ENCODE measurements at places on chromosomes 6 and 20.

DNA sequence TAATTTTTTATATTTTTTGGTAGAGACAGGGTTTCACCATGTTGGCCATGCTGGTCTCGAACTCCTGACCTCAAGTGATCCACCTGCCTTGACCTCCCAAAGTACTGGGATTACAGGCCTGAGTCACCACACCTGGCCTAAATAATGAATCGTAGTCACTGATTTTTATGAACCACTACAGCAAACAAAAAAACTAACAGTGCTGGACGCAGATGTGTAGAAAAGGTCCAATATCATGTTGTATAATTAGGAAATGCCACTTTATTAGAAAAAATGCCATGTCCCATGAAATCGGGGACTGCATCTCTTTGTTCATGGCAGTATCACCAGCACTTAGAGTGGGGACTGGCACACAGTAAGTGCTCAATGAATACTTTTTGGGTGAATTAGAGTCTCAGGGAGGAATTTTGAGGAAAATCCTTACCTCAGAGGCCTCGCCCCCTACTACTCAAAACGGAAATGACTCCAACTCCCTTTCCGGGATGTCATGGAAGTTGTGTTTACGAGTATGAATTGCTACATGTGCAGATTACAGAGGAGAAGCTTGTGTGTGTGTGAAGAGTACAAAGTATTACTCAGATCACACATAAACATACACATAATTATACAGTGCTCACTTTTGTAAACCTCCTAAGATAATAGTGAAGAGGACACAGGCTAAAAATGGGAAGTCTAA, 43.6 kb upstream of the FAM50B start:
- DNase-seq, result no peak

GRCh38 chr6:2468601-2468955, 223.2 kb upstream of the GMDS start:
- DNase-seq, result no peak

- DNase-seq, result no peak
Measured at GRCh38 chr6:11752360-11752759, 26.2 kb downstream of the ADTRP start.

- no peak for DNase-seq
Measured at GRCh38 chr6:6806844-6807518, 218.5 kb downstream of the LY86 start.

DNA sequence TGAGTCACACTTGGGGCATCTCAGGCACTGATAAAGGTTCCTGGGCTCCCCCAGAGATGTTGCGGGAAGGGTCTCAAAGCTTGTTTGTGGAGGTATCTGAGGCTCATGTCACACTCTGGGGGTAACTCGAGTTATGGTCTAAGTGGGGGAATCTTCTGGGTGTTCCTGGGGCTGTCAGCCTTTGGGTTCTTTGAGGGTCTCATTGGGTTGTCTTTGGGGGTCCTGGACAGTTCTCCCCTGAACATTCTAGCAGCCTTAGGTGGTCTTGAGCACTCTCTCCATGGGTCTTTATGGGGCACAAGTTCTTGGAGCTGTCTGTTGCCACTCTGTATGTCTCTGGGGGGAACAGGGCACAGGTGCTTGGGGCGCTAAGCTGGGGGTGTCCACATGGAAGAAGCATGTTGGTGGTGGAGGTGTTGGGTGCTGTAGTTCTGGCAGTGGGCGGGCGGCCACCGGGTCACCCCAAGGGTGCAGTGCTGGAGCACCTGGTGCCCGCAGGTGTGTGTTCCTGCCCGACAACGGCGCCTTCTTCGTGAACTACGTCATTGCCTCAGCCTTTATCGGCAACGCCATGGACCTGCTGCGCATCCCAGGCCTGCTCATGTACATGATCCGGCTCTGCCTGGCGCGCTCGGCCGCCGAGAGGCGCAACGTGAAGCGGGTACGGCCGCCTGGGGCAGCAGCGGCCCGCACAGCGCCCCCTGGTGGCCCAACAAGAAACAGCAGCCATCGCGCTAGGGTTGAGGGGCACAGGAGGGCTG, 7.1 kb upstream of the CAPN11 start:
- no peak for DNase-seq

Measured in NCI-H187 treated with DMSO at 0.1 percent for 48 hours (cell line).